ENCODE measurements at places on chromosomes 4 and X.
A peak's percentile ranks its signal among the peaks of the same experiment; 100 is the strongest.

DNA sequence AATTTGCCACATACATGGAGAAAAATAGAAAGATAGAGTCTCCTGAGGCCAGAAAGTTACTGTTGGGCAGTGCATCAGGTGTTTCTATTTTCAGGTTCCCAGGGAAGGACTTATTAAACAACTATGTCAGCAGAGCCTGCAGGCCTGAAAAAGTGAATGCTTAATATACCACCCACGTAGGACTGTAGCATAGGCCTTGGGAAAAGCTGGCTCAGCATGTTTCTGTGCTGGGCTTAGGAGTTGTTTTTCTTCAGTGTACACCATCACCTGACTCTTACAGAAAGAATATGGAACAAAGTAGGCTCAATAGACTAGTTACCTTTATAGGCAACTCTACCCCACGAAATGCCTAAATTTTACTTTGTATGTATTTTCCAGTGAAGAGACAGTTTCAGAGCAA is 1385.9 kb downstream of the FAM133A start:
- DNase-seq = no peak

DNA sequence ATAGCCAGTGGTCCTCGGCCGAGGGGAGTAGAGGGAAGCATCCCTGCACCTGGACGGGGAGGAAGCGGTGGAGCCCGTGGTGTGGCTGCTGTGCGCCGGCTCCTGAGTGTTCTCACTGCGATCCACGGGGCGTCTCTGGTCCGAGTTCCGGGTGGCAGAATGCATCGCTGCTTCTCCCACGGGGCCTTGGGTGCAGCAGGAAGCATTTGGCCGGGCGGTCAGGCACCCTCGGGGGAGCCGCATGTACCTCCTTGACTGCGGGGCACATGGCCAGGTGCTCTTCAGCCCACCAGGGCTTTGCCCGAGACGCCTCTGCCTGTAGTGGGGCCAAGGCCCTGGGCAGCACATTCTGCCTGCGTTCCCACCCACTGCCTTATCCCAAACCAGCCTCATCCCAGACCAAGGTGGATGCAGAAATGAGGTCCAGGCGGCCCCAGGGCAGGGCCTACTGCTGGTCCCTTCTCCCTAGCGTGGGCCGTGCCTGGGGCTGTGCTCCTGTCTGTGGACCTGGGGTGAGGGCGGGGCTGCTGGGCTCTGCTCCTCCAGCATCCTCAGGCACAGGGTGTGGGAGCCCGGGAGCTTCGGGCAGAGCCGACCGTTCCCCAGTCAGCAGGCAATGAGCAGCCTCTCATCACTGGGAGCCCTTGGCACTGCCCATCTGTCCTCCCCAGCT is 27.5 kb downstream of the NKX1-1 start:
- no peak for DNase-seq

DNA sequence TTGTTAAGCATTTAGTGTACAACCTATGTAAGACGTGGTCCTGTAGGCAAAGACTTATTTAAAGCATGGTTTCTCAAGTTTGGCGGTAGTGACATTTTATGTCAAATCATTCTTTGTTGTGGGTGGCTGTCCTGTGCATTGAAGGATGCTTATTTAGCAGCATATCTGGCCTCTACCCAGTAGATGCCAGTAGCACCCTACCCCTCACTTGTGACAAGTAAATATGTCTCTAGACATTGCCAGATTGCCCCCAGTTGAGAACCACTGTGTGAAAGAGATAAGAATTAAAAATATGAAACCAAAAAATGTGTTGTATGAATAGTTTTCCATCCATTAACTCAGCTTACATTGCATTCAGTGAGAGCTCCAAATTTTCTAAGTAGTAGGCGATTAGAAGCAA is 25.5 kb downstream of the MMAA start:
- DNase-seq = no peak

GRCh38 chr4:78704981-78705683 is 71.0 kb upstream of the BMP2K start:
- no peak for DNase-seq

DNA sequence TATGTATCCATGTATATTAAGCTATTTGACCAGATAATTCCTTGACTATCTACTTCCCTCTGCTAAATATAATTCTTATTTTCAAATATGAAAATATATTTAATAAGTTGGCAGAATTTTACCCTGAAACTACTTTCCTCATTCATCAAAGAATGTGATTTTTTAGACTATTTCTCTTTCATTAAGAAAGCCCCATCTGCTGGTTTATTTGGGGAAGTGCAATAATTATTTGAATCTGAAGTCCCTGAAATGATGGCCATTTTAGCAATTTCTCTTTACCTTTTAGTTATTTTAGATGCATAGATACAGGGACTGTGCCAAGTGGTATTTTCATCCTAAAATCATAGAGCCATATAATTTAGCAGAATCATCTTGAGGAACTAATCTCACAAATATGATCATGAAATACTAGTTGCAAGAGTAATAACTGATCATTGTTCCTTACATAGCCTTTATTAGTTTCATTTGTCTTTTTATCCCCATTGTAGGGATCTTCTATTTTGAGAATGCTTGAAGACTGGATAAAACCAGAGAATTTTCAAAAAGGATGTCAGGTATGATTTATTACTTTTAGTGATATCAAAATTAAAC is 39.0 kb downstream of the ENPEP start:
- no peak for DNase-seq

DNA sequence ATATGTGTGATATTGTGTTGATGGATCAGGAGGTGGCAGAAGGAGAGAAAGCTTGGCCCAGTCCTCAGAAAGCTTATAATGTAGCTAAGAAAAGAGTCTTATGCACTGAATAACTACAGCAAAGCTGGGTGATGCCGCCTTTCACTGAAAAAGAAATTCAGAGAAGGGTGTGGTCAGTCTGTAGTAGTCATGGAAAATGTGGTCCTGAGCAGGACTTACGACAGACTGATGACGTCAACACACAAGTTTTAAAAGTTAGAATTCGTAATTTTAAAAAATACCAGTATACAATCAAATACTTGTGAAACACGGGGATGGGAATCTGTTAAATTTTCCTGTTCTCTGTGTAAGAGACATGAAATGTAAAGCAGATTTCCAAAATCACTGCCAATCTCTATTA is 87.0 kb upstream of the RAPGEF2 start:
- no peak for DNase-seq

- peak; percentile 36 for DNase-seq
Measured at GRCh38 chr4:69881173-69881773, 21.3 kb upstream of the SULT1E1 start.

- no peak for DNase-seq
Measured at GRCh38 chr4:81694176-81694913, 222.6 kb upstream of the RASGEF1B start.

DNA sequence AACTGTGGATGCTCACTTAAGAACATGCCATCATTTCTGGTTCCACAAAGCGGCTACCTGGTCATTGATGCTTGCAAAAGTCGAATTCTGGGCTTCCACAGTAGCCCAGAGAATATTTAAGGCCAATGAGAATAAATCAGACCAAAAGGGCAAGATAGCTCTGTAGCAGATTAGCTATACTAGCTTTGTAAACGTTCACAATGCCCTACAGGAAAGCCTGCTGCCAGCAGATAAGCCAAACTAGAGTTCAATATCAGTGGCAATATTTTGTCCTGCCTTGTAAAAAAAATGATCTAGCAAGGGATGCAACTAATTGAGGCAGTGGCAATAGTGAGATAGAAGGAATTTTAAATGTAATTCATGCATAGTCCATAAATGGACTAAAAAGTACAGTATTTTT is 387.7 kb upstream of the TEX13C start:
- DNase-seq = no peak

DNA sequence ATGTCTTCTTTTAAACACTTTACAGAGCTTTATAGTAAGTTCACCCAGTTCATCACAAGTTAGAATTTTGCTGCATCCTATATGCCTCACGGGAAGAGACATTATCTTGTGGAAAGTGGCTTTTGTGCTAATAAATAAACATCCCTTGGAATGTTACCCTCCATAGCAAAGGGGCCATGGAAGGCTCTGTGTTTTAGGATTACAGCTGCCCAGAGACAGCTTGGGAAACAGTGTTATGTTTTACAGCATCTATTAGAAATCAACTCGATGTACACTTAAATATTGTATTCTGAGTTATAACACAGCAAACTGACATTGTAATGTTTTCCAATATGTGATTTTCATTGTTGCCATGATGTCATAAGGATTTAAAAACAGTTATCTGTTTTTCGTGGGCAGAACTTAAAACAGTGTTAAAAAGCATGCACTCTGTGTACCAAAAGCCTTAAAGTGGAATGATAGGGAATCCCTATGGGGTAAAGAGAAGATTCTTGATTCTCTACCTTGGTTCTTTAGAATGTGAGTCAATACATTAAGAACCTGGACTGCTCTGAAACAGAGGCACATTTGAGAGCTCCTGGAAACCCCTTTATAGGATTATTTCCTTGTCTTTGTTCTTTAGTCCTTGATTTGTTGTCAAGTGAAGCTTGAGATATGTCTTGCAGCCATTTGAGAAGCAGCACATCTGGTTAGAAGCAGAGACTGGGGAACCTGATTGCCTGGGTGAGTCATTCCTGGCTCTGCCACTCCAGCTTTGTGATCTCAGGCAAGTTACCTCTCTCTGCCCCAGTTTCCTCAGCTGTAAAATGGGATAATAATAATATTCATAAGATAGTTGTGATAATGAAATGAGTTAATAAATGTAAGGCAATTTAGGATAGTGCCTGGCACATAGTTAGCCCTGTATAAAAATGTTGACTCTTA is 41.6 kb downstream of the ARHGAP10 start:
- no peak for DNase-seq

DNA sequence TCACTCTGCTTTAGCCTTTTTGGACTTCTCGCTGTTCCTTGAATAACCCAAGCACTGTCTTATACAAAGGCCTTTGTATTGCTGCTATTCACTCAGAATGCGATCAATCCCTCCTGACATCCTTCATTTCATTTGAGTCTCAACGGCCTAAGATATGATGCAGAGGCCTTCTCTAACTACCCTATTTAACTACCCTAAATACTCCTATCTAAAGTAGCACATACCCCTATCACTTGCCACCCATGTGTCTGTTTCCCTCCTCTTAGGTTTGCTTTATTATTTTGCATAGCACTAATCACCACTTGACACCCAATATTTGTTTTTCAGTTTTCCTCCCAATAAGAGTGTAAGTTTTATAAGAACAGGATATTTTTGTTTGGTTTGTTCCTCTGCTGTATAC is 42.3 kb upstream of the ACSL4 start:
- DNase-seq = no peak

GRCh38 chr4:41882625-41883347 is 52.4 kb upstream of the TMEM33 start:
- DNase-seq = peak; percentile 57

DNA sequence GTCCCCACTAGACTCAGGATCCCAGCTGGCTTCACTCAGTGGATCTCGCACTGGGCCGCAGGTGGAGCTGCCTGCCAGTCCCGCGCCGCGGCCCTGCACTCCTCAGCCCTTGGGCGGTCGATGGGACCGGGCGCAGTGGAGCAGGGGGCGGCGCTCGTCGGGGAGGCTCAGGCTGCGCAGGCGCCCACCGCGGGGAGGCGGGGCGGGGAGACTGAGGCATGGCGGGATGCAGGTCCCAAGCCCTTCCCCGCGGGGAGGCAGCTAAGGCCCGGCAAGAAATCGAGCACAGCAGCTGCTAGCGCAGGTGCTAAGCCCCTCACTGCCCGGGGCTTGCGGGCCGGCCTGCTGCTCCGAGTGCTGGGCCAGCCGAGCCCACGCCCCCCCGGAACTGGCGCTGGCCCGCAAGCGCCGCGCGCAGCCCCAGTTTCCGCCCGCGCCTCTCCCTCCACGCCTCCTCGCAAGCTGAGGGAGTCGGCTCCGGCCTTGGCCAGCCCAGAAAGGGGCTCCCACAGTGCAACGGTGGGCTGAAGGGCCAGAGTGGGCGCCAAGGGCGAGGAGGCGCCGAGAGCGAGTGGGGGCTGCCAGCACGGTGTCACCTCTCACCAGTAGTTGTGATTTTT is 1038.0 kb downstream of the PCDH19 start:
- DNase-seq = no peak

DNA sequence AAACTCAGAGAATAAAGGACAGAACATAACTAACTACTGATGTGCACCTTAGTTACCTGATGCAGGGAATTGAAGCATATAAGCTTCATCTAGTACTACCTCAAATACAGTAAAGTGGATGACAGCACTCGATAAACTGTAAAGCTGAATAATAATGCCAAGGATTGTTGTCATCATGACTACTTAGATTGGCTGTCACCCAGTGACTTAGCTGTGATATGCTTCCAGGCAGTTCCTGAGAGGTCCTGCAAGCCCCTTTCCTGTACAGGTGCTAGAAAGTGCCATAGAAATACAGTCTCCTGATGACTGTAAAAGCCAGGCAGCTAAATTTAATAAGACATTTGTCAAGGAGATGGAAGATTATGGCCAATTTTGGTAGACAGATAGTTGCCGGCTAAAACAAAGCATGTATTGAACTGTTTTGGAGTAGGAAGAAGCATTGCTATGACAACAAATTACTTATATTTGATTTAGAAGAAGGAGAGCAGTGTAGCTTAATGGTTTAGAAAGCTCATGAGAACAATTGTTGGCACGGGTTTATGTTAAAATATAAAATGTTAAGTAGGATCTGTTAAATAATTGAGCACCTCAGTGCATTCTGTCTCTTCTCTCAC is 29.7 kb downstream of the TMEM164 start:
- no peak for DNase-seq

- DNase-seq = no peak
Measured at GRCh38 chrX:135509885-135510284, 10.6 kb upstream of the INTS6L start.

DNA sequence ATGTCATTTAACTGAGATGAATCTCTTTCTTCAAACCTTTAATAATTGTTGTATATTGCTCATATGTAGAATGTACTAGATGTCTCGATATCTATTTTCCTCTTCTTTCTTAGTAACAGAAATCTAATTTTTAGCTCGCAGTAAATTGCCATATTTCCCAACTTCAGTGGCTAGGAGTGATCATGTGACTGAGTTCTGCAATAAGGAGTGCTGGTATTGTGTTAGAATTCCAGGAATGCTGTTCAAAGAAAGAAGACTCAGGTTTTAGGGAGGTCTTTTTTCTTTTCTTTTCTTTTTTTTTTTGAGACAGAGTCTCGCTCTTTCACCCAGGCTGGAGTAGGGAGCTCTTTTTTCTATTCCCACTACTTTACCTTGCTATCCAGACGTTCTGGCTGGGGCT is 81.7 kb downstream of the SLC10A7 start:
- no peak for DNase-seq

- no peak for DNase-seq
Measured at GRCh38 chr4:125266901-125267604, 47.7 kb upstream of the FAT4 start.

DNA sequence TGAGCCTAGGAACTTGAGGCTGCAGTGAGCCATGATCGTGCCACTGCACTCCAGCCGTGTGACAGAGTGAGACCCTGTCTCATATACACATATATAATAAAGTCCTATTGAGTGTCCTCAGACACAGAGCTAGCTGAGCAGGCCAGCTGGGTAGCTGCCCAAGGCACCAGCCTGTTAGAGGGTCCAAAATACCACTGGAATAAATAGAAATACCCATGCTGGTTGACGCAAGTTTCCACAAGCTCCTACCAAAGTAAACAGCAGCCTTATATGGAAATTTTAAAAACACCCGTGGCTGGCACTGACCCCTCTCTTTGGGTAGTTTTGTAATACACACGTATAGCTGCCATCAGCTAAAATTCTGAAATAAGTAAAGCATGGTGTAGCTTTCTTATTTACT is 348.6 kb downstream of the BCOR start:
- no peak for DNase-seq

- DNase-seq = no peak
Measured at GRCh38 chr4:147138171-147138570, 192.5 kb upstream of the TTC29 start.

- peak; percentile 10 for DNase-seq
Measured at GRCh38 chrX:45843518-45843917, 642.8 kb upstream of the DIPK2B start.

Measured in CD4-positive, alpha-beta T cell treated with Interleukin-17A for 4 hours (primary cell).